Mammary epithelial cell (primary cell): ENCODE measurements at places on chromosomes 1 and 21. TPM values are rescaled to one million over a fixed set of nuclear protein-coding genes. Genes with fewer than 3 reads are reported as not detected.

DNA sequence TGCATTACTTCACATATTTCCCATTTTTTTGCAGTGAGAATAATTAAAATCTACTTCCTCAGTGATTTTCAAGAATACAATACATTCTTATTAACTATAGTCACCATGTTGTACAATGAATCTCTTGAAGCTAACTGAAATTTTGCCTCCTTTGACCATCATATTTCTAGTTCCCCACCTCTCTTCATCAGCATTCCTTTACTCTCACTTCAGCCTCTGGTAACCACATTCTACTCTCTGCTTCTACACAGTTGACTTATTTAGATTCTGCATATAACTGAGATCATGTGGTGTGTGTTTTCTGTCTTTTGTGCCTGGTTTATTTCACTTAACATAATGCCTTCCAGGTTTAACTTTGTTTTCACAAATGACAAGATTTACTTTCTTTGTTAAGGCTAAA lies 304.4 kb upstream of the LYPLAL1 start:
- peak; percentile 16 for DNase-seq

GRCh38 chr21:39645331-39645730 lies 32.6 kb downstream of the B3GALT5 start:
- no peak for DNase-seq

DNA sequence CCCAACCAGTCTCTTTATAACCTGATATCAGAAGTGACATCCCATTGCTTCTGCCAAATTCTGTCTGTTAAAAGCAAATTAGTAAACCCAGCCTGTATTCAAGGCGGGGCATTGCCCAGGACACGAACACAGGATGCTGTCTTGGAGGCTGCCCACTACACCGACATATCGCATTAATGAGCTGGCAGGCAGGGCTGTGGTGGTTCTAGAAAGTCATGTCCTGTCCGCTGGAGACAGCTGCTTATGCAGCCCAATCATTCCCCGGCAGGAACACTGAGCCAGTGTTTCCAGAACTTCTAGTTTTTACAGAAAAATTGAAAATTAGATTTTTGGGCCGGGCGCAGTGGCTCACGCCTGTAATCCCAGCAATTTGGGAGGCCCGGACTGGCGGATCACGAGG lies 19.3 kb downstream of the C1orf167 start:
- DNase-seq: no peak

UQCRHL gene
- 1.2 and 1.3 TPM in 2 replicates for total RNA-seq

GRCh38 chr1:234684856-234685255 lies 74.9 kb upstream of the IRF2BP2 start:
- no peak for DNase-seq

GRCh38 chr1:8629241-8630091 lies 188.0 kb downstream of the RERE start:
- no peak for DNase-seq

- no peak for DNase-seq
These were observed 84.0 kb downstream of the PTPRU start for GRCh38 chr1:29320156-29320940.

DNA sequence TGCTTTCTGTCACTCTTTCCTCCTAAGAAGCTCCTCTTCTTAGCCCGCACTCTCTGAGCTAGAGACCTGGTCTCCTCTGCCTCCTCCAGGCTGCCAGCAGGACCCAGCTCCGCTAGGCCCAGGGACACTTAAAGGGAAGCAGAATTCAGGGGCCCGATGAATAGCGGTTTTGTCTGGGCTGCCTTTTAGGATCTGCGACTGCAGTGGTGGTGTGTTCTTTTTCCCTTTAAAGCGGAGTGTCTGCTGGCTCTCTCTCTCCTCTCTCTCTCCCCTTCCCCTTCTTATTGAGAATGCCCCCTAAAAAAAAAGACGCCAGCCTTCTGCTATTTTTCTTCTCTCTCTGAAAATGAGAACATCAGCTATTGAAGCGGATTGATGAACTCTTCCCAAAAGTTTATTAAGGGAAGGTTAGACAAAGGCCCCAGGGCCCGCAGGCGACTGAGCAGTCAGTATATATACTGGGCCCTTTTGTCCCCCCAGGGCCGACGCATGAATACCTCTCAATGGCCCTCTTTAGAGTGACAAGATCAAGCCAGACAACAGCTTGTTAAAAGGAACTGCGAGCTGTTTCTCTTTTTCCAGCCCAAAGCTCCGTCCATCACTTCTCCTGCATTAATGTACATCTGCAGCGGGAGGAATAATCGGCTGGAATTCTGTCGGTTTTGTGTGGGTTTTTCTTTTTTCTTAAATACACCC lies 27.0 kb downstream of the PAX7 start:
- no peak for DNase-seq

SLC1A7 gene
- total RNA-seq: not detected in 2 replicates

DNA sequence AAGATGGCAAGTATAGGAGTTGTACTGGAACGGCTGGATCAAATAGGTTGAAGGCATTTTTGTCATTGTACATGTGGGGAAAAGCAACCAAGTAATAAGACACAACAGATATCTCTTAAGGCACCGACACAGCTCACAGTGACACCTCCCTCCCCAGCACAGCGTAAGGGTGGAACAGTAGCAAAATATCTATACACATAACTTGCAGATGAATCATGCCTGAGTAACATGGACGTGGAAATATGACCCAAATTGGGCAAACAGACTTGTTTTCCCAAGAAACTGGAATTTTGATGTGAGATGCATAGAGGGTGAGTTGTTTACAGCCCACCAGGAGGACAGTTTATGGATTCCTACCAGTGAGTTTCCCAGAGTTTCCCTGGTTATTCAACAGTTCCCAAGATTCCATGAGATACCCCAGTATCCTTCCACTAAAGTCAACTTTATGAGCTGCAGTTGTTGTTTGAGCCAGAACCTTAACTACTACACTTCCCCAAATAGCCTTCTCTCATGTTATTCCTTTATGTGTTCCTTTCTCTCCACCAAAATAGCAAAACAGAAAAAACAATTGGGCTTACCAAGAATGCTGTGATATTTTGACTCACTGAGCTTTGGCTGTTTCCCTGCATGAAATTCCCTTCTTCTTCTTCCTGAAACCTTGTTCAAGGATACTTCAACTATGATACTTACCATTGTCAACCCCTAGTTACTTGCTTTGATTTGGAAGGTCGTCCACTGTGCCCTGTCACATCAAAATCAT lies 7.1 kb upstream of the DR1 start:
- peak; percentile 68 for DNase-seq

- DNase-seq: no peak
These were observed 73.9 kb downstream of the HIVEP3 start for GRCh38 chr1:41844781-41845272.

TMEM200B gene
- total RNA-seq: not detected in 2 replicates

- DNase-seq: no peak
These were observed 652 bp downstream of the ARL8A start for GRCh38 chr1:202143768-202144401.

NBPF4 gene
- not detected in 2 replicates for total RNA-seq

- DNase-seq: no peak
These were observed 1025.7 kb downstream of the PLA2G4A start for GRCh38 chr1:187854457-187854856.

- no peak for DNase-seq
These were observed 393 bp downstream of the BLZF1 start for GRCh38 chr1:169368406-169368769.

LINGO4 gene
- not detected in 2 replicates for total RNA-seq

DNA sequence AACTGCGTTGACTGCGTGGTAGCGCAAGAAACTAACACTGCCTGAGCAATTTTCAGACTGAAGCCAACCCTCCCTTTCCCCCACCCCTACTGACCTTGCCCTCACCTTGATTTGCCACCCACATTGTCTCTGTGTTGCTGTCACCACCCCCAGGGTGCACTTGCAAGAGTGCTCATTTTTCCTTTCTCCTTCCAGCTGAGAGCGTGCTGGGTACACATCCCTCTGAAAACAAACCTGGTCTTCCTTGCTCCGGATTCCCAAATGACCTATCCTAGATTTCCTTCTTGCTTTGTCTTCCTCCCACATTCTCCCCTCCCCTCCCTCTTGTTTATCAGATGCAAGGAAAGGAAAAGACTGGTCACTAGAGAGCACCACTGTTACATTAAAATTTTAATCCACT lies 24.2 kb downstream of the MPZ start:
- no peak for DNase-seq

- DNase-seq: no peak
These were observed 19.5 kb upstream of the PADI1 start for GRCh38 chr1:17185485-17185860.

KCNJ9 gene
- total RNA-seq: not detected

DNA sequence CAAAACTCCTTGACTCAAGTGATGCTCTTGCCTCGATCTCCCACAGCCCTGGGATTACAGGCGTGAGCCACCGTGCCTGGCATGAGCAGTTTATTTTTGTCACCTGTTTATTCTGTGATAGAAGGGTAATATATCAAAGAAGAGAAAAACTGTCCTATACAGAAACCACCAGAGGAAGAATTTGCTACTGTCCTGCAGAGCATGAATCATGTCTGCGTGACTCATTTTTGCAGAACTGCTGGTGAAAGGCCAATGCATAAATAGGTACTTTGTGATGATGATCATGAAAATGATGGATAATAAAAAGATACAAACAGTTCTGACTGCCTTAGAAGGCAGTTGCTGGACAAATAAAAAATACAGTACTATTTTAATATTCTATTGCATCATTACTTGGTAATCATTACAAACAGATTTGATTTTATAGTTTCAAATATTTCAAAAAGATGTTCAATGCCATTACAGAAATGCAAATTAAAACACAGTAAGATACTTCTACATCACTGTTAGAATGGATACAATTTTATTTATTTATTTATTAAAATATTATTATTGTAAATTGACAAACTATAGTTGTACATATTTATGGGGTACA lies 26.5 kb downstream of the RIPPLY3 start:
- peak; percentile 77 for DNase-seq

DNA sequence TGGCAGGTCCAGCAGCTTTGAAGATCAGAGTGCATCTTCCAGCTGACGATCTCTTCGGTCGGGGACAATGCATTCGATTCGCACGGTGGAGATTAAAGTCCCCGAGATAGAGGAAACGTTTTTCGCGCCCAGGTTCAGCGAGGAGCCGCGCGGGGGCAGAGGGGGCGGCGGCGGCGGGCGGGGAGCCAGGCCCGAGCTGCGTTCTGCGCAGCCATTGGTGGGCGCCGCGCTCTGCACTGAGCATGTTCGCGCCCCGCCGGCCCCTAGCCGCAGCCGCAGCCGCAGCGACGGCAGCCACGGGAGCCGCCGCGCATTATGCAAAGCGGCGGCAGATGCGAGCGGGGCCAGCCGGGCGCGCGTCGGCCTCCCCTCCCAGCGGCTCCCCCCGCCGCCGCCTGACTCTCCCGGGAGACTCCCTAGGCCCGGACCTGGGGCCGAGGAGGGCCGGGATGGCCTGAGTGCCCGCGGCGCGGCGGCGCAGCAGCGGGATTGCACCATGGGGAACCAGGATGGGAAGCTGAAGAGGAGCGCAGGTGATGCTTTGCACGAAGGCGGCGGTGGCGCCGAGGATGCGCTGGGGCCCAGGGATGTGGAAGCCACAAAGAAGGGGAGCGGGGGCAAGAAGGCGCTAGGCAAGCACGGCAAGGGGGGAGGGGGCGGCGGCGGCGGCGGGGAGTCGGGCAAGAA lies at the start of gene FMN2:
Gene FMN2, plus strand, starts transcription at position 270 of the 687 bp plus-strand sequence. Its CDS starts 227 bp downstream, at position 497.
- DNase-seq: peak; percentile 5

DNA sequence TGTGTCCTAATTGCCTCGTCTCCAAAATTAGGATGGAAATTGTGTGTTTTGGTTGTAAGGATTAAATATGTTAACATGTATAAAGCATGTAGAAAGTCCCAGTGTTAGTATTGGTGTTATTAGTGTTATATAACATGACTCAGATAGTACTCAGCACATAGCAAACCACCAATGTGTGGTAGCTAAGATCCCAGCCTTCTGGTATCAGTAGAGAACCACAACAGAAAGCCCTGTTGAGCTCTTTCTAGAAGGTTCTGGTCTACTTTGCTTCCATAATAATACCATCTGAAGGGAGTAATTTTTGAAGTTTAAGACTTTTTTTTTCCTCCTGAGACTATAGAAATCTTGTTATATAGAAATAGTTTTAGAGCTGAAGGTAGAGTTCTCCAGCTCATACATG lies 259.3 kb upstream of the SGIP1 start:
- DNase-seq: peak; percentile 85

- no peak for DNase-seq
These were observed 22.8 kb downstream of the PRMT6 start for GRCh38 chr1:107079249-107079648.

GRCh38 chr1:180431683-180432082 lies 70.7 kb downstream of the ACBD6 start:
- DNase-seq: no peak

DNA sequence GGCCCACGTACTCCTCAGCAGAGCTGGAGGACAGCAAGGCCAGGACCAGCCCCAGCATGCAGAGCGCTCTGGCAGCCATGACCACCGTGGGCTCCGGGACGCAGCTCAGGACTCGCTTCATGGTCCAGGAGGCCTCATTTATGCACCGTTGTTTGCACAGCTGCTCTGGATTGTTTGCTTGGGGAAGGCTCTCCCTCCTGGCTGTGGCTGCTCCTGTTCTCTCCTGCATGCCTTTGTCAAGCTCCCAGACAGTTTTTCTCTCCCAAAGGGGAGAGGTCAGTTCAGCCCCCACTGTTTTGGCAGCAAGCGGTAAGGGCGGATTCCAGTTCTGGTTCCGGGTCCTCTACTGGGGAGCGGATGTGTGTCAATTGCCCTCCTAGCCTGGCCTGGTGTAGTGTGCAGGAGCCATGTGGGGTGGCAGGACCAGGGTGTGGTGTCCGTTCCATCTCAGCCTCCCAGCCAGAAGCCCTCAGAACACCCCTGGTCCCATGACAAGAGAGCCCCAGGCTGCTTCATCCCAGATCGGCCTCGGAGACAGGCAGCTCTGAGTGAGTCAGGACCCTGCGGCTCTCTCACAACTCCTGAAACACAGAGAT lies at the start of gene TFF3:
Gene TFF3, minus strand, starts transcription at position 114 of the 596 bp plus-strand sequence. Its CDS starts 35 bp downstream, at position 79.
- no peak for DNase-seq

LIPI gene
- not detected in 2 replicates for total RNA-seq

PRAMEF9 gene
- not detected for total RNA-seq

GRCh38 chr1:35568975-35569395 lies 4.1 kb upstream of the TFAP2E start:
- peak; percentile 54 for DNase-seq

GRCh38 chr21:38649120-38649519 lies 150.8 kb upstream of the ERG start:
- no peak for DNase-seq

GRCh38 chr1:12229386-12229834 lies 420 bp upstream of the VPS13D start:
- no peak for DNase-seq

GRCh38 chr21:14890141-14890540 lies 174.7 kb downstream of the NRIP1 start:
- no peak for DNase-seq

LCE3D gene
- total RNA-seq: not detected

DNA sequence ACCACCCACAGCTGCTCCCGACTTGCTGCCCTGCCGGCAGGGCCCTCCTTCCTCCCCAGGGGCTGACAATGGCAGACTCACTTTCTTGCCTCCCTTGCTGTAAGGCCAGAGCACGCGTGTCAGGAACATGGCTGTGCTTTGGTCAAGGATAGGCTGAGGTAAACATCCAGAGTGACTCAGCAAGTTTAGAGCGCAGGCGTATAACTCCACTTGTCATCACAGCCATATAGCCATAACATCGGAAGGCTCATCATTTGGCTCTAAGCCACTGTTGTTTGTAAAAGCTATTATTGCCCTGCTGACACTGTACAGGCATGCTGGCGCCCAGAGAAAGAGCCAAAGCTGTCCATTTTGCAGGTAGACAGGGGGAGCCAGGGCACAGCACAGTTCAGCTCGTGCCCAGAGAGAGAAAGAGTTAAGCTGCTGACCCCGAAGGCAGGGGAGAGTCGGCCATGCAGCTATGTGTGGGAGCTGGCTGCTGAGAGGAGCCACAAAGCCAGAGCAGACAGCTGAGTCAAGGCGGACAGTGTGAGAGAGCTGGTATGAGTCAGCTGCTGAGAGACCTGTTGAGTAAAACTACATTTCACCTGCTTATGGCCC lies 60.6 kb downstream of the GNG4 start:
- peak; percentile 53 for DNase-seq
